ENCODE measurements at places on chromosomes 11 and 22.

GRCh38 chr11:117874253-117874909, 2.1 kb downstream of the FXYD6 start:
- no peak for DNase-seq

- DNase-seq, result no peak
These were observed 244.3 kb downstream of the FAM76B start for GRCh38 chr11:95545116-95545875.

GRCh38 chr22:25883482-25884033, 141.6 kb downstream of the MYO18B start:
- no peak for DNase-seq

- DNase-seq, result no peak
These were observed 1.8 kb downstream of the C11orf54 start for GRCh38 chr11:93743291-93743690.

DNA sequence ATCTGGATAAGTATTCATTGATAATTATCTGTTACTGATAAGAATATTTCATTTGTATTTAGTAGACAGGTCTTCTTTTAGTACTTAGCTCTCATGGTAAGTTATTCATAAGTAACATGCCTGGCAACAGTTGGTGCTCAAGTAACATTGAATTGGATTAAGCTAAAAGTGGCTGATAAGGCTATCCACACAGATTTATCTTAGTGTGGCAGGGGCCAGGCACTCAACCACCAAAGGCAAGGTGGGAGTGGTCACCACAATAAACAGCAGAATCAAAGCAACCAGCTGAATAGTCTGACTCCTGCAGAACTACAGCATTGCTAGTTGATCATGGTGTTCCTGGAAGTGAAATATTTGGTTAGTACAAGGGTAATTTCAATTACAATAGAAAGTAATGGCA, 33.0 kb upstream of the NARS2 start:
- DNase-seq, result no peak
